CD14-positive monocyte (primary cell): ENCODE measurements at places on chromosomes 13 and 19.

GRCh38 chr13:101767131-101767530 lies 314.7 kb downstream of the ITGBL1 start:
- no peaks in the 10 kb centered on the region for H3K36me3 ChIP-seq
- no peak for DNase-seq
- H3K27me3 ChIP-seq, result no peaks in the 10 kb centered on the region
- no peak overlapping the region for H3K4me3 ChIP-seq

DNA sequence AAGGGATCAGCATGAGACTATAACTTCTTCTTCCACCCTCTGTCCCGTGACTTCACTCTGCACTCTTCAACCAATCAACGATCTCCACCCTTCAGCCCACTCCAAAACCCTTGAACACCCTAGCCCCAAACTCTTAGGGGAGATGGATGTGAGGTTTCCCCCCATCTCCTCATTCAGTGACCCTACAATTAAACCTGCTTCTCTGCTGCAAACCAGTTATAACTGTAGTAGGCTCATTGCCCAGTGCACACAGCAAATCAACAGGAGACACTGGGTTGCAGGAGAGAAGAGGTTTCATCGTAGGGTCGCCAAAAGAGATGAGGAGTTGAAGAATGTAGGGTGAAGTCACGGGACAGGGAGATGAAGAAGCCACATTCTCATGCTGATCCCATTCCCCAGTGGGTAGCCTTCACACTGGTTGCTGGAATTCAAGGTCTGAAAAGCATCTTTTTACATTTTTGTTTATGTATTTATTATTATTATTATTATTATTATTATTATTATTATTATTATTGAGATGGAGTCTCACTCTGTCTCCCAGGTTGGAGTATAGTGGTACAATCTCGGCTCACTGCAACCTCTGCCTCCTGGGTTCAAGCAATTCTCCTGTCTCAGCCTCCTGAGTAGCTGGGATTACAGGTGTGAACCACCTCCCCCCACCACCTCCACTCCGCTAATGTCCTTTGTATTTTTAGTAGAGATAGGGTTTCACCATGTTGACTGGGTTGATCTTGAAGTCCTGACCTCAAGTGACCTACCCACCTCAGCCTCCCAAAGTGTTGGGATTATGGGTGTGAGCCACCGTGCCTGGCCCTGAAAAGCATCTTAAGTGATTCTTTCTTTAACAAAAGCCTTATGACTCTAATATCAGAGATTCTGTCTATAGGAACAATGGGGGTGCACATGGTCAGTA lies 5.8 kb upstream of the CYP2S1 start:
- H3K27me3 ChIP-seq, result no peaks in the 10 kb centered on the region
- no peak overlapping the region for H3K27ac ChIP-seq
- H3K4me1 ChIP-seq, result peaks cover 9% of the 10 kb centered on the region

DNA sequence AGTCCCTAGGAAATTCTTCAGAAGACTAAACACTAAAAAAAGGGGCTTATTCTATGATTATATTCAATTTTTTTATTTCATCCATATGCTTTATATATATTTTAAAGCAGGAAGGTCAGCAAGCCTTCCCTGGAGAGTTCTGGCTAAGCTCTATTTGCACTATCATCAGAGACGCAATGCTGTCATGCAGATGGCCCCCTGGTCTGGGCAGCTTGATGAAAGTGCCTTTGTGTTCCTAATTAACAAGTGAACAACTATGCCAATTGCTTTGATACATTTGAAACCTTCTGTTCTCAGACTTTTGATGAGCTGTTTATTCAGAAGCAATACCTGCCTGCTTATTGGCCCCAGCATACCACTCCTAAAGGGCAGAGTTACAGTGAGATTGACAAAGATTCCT lies 1344.6 kb downstream of the OLFM4 start:
- H3K4me3 ChIP-seq, result no peak overlapping the region
- no peak overlapping the region for H3K27ac ChIP-seq
- no peaks in the 10 kb centered on the region for H3K4me1 ChIP-seq
- H3K27me3 ChIP-seq, result no peaks in the 10 kb centered on the region
- no peak for DNase-seq
- no peaks in the 10 kb centered on the region for H3K36me3 ChIP-seq

GRCh38 chr13:109387471-109387870 lies 398.9 kb downstream of the IRS2 start:
- H3K27ac ChIP-seq, result peak overlapping the region; percentile 59
- no peak overlapping the region for H3K4me3 ChIP-seq
- DNase-seq, result peak; percentile 57
- H3K36me3 ChIP-seq, result no peaks in the 10 kb centered on the region

- H3K36me3 ChIP-seq, result no peaks in the 10 kb centered on the region
- no peaks in the 10 kb centered on the region for H3K27me3 ChIP-seq
- H3K27ac ChIP-seq, result no peak overlapping the region
- H3K4me1 ChIP-seq, result no peaks in the 10 kb centered on the region
- no peak for DNase-seq
- no peak overlapping the region for H3K4me3 ChIP-seq
Measured at GRCh38 chr13:91960947-91961346, 562.5 kb downstream of the GPC5 start.

DNA sequence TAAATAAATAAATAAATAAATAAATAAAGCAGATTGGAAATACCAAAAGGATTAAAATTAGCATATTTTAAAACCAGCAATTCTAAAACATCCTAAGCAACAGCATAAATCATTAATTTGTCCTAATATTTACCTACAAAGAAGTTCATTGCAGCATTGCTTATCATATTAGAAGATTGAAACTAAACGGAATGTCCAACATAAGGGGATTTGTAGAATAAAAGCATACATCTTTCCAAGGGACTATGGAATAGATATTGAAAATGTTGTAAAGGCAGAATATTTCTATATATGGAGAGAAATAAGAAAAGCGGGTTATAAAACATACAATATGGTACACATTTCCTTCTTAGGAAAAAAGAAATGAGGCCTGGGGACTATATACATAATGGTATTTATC lies 71.1 kb upstream of the RFC3 start:
- no peaks in the 10 kb centered on the region for H3K27me3 ChIP-seq
- no peak for DNase-seq
- H3K4me1 ChIP-seq, result peaks cover 37% of the 10 kb centered on the region
- H3K36me3 ChIP-seq, result no peaks in the 10 kb centered on the region

- no peaks in the 10 kb centered on the region for H3K4me1 ChIP-seq
- H3K4me3 ChIP-seq, result no peak overlapping the region
- H3K36me3 ChIP-seq, result peaks cover 13% of the 10 kb centered on the region
- DNase-seq, result no peak
- H3K27ac ChIP-seq, result no peak overlapping the region
Measured at GRCh38 chr19:10450853-10451609, 30.7 kb downstream of the PDE4A start.

GRCh38 chr13:20684546-20684945 lies 19.0 kb upstream of the IL17D start:
- H3K27me3 ChIP-seq, result no peaks in the 10 kb centered on the region
- H3K27ac ChIP-seq, result no peak overlapping the region
- H3K4me3 ChIP-seq, result no peak overlapping the region
- H3K36me3 ChIP-seq, result no peaks in the 10 kb centered on the region

DNA sequence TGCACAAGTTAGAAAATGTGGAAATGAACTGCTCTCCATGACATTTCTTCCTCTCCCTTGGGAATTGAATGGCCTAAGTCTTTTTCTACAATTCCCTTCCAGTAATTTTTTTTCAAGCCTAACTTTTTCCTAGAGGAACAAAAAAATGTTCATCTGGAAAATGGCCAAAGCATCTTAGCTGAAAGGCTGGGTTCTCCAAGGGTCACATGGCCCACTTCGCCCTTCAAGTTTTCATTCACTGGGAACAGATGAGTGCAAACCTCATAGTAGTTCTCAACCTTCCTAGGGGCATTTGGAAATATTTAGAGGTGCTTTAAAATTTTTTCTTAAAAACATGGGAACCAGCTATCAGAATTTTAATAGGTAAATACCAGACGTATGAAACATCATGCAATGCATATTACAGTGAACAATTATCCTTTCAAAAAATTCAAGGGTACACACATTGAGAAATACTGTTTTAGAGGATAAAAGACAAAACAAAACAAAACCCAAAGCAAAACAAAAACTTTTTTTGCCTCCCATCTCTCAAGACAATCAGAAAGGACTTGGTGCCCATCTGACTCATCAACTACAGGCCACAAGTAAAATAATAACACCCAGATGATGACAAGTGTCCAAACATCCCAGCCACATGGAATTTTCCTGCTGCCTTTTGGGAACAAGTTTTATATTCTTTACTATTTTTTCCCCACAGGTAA lies 208.8 kb downstream of the SLITRK6 start:
- no peak overlapping the region for H3K27ac ChIP-seq
- no peaks in the 10 kb centered on the region for H3K4me1 ChIP-seq
- H3K27me3 ChIP-seq, result no peaks in the 10 kb centered on the region
- H3K36me3 ChIP-seq, result no peaks in the 10 kb centered on the region
- H3K4me3 ChIP-seq, result no peak overlapping the region
- DNase-seq, result no peak

GRCh38 chr19:43444531-43445287 lies 20.7 kb downstream of the LYPD3 start:
- H3K27me3 ChIP-seq, result no peaks in the 10 kb centered on the region
- peaks cover 37% of the 10 kb centered on the region for H3K4me1 ChIP-seq
- no peak overlapping the region for H3K27ac ChIP-seq
- H3K36me3 ChIP-seq, result no peaks in the 10 kb centered on the region

GRCh38 chr19:17762505-17763229 lies 11.4 kb downstream of the FCHO1 start:
- peaks cover 68% of the 10 kb centered on the region for H3K36me3 ChIP-seq
- no peaks in the 10 kb centered on the region for H3K27me3 ChIP-seq
- H3K4me3 ChIP-seq, result no peak overlapping the region
- peak overlapping the region; percentile 51 for H3K27ac ChIP-seq
- DNase-seq, result peak; percentile 80

GRCh38 chr19:2487842-2488241 lies 11.9 kb downstream of the GADD45B start:
- H3K27me3 ChIP-seq, result peaks cover 52% of the 10 kb centered on the region
- no peaks in the 10 kb centered on the region for H3K36me3 ChIP-seq

GRCh38 chr19:48856921-48857320 lies 11.5 kb downstream of the PLEKHA4 start:
- DNase-seq, result no peak
- peaks cover 12% of the 10 kb centered on the region for H3K4me1 ChIP-seq
- H3K36me3 ChIP-seq, result no peaks in the 10 kb centered on the region
- H3K27ac ChIP-seq, result no peak overlapping the region
- no peak overlapping the region for H3K4me3 ChIP-seq
- no peaks in the 10 kb centered on the region for H3K27me3 ChIP-seq

DNA sequence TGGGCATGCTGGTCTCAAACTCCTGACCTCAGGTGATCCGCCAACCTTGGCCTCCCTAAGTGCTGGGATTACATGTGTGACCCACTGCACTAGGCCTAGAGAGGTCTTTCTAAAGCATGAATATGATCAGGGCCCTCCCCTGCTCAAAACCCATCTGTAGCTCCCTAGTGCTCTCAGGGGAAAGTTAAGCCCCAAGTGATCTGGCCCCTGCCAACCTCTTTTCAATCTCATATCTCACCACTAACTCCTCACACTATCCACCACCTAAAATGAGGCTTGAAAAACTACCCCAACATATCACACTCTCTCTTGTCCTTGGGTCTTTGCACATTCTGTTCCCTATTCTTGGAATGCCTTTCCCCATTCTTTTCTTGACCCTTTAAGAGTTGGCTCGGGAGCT lies 2.0 kb upstream of the DMWD start:
- peaks cover 35% of the 10 kb centered on the region for H3K4me1 ChIP-seq
- H3K36me3 ChIP-seq, result no peaks in the 10 kb centered on the region
- DNase-seq, result no peak
- H3K27me3 ChIP-seq, result peaks cover 77% of the 10 kb centered on the region

DNA sequence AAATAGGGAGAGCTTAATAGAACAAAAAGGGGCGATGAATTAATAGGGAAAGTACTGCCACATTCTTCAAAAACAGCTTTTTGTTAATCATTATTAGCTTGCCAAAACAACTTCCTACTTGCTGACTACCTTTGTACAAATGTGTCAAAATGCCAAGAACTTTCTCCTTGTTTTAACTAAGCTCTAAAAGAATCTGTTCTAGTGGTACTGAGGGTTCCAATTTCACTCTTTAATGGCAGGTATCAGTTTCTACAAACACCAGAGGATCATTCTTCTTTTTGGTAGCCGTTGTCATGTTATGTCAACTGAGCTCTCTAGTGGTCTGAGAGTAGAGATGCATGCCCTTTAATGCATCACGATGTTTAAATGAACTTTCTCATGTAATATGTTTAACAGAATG lies 29.4 kb upstream of the FBXL3 start:
- DNase-seq, result no peak
- no peak overlapping the region for H3K4me3 ChIP-seq
- H3K27me3 ChIP-seq, result no peaks in the 10 kb centered on the region
- H3K27ac ChIP-seq, result no peak overlapping the region

- H3K36me3 ChIP-seq, result no peaks in the 10 kb centered on the region
- no peaks in the 10 kb centered on the region for H3K27me3 ChIP-seq
- DNase-seq, result no peak
- no peaks in the 10 kb centered on the region for H3K4me1 ChIP-seq
Measured at GRCh38 chr13:101944521-101944920, 457.3 kb downstream of the FGF14 start.

- H3K36me3 ChIP-seq, result peaks cover 97% of the 10 kb centered on the region
- H3K27ac ChIP-seq, result no peak overlapping the region
- no peak for DNase-seq
- no peaks in the 10 kb centered on the region for H3K27me3 ChIP-seq
Measured at GRCh38 chr13:48078251-48078656, 16.6 kb downstream of the MED4 start.

DNA sequence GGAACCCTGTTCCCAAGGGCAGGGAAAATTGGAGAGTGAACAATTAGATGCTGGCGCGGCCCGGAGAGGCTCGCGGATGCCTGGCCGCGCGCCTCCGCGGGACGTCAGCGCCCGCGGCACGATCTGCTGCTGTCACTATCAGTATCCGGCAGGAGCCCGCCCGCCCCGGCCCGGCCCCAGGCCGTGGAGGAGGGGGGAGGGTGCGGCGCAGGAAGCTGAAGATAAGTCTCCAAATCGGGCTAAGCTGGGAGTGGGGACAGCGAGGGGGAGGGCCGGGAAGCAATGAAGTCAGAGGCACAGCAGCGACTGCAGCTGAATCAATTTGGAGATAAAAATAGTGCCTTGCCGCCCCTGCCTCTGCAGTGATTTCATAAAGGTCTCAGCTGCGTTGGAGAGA lies 441.5 kb upstream of the KLF12 start:
- peaks cover 7% of the 10 kb centered on the region for H3K27me3 ChIP-seq
- no peak overlapping the region for H3K27ac ChIP-seq
- no peaks in the 10 kb centered on the region for H3K4me1 ChIP-seq
- H3K36me3 ChIP-seq, result no peaks in the 10 kb centered on the region
